ENCODE measurements at places on chromosomes 2 and 18.

- DNase-seq, result no peak
Observed at GRCh38 chr2:62688771-62689170, 16.7 kb upstream of the EHBP1 start.

- DNase-seq, result no peak
Observed at GRCh38 chr2:120501591-120501990, 155.7 kb downstream of the INHBB start.

GRCh38 chr2:199223791-199224190, 233.9 kb downstream of the SATB2 start:
- no peak for DNase-seq

DNA sequence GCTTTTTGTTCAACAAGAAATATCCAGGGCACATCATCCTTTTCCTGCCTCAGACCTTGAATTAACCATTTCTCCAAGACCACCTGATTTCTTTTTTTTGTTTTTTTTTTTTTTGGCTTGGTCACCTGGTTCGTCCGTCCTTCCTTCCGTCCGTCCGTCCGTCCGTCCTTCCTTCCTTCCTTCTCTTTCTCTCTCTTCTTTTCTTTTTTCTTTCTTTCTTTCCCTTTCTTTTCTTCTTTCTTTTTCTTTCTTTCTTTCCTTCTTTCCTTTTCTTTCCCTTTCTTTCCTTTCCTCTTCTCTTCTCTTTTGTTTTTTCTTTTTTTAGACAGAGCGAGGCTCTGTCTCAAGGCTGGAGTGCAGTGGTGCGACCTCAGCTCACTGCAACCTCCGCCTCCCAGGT, 80.7 kb downstream of the TET3 start:
- no peak for DNase-seq

Measured in stimulated activated naive CD4-positive, alpha-beta T cell treated with Interleukin-2 at 50 U/mL for 16 hours (primary cell).